ENCODE measurements at places on chromosomes 16 and 17.

DNA sequence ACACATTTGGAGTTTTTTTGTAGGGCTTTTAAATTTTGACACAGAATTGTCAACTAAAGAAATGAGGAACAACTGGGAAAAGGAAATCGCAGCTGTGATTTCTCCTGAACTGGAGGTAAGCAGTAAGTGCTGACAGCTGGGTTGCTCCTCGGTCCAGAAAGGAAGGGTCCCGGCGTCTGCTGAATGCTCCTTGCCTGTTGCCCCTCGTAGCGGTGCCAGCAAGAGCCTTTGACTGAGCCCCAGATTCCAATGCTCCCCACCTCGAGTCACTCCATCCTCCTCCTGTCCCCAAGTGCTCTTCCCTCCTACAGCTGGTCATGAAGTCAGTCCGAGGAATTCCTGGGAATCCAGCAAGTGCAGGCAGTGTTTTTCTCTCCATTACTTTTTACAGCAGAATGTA, 32.0 kb upstream of the ENDOV start:
- no peak for DNase-seq

- DNase-seq: no peak
These were observed 18.9 kb downstream of the ARHGAP17 start for GRCh38 chr16:24996301-24996700.

GRCh38 chr16:2474877-2475412, at the start of gene TBC1D24:
Gene TBC1D24 (plus strand): TSS chr16:2475127. CDS start chr16:2496149, 21,022 bp downstream.
- DNase-seq: peak; percentile 88

DNA sequence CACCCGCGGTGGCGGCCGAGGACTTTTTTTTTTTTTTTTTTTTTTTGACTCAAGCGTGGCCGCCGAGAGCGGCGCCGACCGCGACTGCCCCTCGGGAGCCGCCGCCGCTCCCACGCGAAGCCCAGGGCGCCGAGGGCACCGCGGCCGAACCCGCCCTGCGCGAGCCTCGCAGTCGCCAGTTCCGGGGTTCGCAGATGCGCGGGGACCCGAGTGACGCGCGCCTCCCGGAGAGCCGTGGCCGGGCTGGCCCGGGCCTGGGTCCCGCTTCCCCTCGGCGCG, 1.1 kb downstream of the METRNL start:
- DNase-seq: no peak

GRCh38 chr16:74700438-74701225, at the start of gene MLKL:
Gene MLKL (minus strand): TSS chr16:74700862. CDS start chr16:74695757, 5,105 bp downstream.
- DNase-seq: peak; percentile 78

DNA sequence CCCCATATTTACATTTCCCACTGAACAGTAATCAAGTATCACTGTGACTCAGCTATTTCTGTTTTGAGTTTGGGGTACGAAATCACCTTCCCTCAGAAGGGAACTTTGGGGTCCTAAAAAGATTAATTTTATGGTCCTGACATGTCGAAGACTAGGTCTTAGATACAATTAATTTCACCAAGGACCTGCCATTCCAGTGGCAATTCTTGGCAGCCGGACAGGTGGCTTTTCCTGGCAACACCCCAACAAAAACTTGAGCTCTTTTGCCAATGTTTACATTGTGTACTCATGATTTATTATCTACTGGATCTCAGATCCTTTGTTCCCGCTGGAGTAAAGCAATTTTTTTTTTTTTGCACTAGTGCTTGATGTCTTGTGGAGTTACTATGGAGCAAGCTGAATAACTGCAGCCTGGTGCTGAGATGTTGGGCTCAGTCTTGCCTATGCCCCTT, 14.4 kb downstream of the SLFN5 start:
- DNase-seq: peak; percentile 67

DNA sequence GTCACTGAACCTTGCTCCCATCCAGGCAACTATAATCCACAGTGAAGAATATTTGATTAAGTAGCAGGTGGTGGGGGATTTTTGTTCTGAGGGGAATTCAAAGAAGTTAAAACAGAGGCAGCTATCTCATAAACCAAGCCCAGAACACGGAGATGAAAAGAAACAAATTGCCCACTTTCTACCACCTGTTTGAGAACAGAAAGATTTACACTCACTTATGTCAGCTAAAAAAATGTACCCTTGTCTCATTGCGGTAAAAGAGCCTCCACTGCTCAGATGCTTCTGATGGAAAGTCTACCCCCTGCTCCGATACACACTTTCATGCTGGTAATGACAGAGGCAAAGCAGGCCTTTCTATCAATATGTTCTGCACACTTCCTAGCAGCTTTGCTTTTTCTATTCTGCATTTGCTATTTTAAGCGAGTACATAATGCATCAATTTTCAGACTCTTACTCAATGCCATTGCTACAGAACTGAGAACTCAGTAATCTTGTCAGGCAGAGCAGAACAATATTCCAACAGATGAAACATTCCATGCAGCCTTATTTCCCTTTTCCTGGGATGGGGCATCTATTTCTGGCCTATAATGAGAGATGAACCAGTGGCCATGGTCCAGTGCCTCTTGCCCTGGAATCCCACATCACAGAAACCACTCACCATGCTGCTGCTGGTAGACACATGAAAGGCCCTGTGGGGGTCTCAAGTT, 29.0 kb downstream of the CDK5R1 start:
- DNase-seq: peak; percentile 38

DNA sequence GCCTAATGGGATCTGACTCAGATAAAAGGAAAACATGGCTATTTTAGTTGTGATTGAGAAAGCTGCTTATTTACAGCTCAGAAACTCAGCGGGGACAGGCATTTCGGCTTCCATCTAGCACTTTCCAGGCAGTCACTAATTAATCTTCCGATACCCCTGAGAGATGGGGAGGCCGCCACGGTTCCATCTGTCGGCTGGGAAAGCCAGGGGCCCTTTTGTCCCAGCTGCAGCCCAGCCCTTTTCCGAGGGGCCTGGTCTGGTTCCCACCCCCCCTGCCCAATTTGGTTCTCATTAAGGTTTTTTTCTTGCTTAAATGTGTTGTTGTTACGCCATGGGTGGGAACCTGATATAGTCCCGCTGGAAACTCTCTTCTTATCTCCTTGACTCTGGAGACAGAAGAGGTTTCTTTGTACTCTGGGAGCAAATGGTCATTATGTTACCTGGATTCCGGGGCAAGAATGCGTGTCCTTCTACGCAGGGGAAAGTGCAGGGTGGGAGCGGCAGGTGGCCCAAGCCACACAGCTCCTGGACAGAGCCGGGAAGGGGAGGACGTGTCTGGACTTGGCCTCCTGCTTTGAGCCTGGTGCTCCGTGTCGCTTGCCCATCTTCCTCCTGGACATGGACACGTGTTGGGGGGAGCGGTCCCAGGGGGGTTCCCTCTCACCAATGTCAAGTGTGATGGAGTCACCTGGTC, 50.9 kb upstream of the GSE1 start:
- DNase-seq: no peak

DNA sequence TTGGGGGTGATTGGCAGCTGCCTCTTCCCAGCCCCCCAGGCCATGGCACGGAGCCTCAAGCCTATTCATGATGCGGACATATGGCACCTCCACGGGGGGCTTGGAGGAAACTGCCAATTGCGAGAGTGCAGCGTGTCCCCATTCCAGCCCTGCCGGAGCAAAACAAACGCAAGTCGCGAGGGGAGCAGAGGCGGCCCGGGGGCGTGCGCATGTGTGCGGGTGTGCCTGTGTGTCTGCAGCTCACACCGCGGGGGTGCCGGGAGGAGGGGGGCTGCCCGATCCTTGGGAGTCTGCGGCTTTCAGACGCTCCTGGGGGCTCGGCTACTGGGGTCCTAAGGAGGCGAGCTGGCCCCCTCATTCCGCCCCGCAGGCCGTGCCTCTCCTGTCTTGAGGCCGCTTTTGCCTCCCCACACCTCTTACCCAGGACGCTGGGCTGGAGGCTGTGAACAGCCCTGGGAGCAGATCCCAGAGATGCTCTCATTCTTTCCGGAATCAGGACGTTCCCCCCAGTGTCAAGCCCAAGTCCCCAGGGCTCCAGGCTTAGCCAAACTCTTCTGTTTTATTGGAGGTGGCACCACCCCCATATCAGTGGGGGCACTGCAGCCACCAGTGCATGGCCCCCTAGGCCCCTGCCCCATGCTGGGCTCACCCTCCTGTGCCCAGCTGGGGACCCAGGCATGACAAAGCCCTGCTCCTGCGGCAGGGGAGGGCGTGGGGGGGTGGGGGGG, 29.1 kb downstream of the ENDOV start:
- DNase-seq: no peak

DNA sequence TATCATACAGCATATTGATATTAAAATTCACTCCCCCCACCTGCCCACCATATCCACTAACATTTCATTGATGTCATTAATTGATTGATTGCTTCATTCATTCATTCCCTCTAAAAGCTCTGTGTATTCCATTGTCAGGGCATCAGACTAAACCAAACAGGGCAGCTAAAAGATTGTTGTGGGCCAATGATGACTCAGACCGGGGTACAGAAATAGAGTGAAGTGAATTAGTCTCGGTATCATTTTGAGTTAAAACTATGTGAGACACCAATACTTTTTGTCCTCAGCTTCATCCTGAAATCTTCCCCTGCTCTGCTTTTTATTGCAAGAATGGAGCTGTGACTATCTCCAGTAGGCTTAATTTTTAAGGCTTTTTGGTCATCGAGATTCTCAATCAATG, 868.3 kb downstream of the CDH11 start:
- no peak for DNase-seq

- DNase-seq: no peak
These were observed 535.1 kb downstream of the CDH11 start for GRCh38 chr16:64586781-64587180.

DNA sequence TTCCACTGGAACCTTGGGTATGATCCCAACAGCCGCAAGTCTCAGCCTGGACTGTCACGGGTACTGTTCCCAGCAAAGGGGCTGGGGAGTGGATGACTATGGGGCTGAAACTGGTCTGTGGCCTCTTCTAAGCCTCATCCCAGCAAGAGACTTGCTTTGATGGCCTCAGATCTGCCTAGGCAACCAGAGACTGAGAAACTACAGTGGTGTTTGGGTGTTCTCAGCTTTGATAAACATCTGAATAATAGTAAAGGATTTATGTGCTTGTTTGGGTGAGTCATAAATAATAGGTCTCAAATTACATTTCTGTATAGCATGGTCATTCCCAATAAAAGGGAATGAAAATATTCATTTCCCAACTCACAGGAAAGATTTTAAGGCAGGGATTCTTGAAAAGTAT, 30.2 kb upstream of the ULK2 start:
- no peak for DNase-seq

GRCh38 chr17:6571452-6571781, 15.1 kb upstream of the PITPNM3 start:
- DNase-seq: no peak

GRCh38 chr16:80804056-80804525, 307 bp downstream of the CDYL2 start:
- DNase-seq: peak; percentile 73

DNA sequence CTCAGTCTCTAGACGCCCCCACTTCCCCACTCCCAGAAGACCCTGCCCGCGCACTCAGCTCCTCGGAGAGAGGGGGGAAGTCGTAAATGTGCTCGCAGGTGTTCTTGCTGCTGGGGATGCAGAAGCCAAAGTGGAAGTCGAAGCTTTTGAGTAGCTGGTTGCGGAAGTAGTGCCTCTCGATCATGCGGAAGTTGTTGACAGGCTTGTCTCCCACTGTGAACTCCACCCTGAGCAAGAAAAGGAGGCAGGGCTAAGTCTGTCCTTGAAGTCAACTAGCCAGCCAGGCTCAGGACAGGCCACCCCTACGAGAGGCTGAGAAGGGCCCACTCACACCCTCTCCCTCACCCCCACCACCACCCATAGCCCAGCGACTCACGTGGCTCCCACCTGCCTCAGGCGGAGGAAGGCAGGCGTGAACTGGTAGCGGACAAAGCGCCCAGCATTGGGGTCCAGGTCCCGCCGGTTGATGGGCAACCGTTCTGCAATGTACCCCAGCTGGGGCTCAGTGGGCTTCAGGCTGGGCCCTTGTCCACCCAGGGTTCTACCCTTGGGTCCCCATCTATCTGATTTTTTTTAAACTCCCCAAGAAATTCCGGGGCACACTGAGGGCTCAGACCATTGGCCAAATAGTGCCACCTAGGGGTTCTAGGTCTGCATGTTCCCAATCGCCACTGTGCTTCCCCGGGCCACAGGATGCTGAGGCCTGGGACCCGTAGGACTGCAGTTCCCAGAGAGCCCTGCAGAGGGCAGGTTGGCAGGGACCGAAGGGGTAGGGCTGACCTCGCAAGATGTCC, 4.6 kb downstream of the UNC119 start:
- peak; percentile 81 for DNase-seq

- DNase-seq: peak; percentile 6
These were observed 107.6 kb downstream of the SPACA3 start for GRCh38 chr17:33099252-33099651.

GRCh38 chr17:3896108-3896967, 3.5 kb upstream of the CAMKK1 start:
- DNase-seq: no peak

- DNase-seq: no peak
These were observed 381.8 kb downstream of the SOX9 start for GRCh38 chr17:72502371-72503341.

GRCh38 chr17:40112718-40113109, 9.1 kb upstream of the MSL1 start:
- no peak for DNase-seq

- DNase-seq: peak; percentile 78
These were observed 6.2 kb downstream of the ACSM5 start for GRCh38 chr16:20415541-20415940.

- no peak for DNase-seq
These were observed 27.7 kb downstream of the DHRS7C start for GRCh38 chr17:9763643-9764042.

- DNase-seq: peak; percentile 59
These were observed 477.1 kb downstream of the TOX3 start for GRCh38 chr16:52069866-52070265.

DNA sequence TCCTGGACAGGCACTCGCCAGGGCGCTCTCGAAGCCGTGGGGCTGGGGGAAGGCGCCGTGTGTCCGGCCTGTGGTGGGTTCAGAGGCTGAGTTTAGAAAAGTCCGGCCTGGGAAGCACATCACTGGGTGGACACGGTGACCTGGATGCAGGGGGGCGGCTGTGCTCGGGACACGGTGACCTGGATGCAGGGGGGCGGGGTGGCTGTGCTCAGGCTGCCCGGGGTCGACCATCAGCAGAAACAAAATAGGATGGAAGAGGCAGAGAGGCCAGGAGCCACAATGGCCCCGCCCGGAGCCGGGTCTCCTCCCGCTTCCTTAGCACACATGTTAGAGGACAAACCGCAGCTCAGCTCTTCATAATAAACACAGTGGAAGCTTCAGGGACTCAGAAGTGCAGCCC, 43.2 kb upstream of the GNG13 start:
- no peak for DNase-seq
